Smooth muscle cell of the coronary artery (primary cell): ENCODE measurements at places on chromosomes 4 and X. TPM values are rescaled to one million over a fixed set of nuclear protein-coding genes. Genes with fewer than 3 reads are reported as not detected.

SAP30 gene
- 12.8 and 30.5 TPM in 2 replicates for total RNA-seq

COX7B2 gene
- not detected in 2 replicates for total RNA-seq

F9 gene
- total RNA-seq, result not detected in 2 replicates

SPANXN3 gene
- total RNA-seq, result not detected in 2 replicates
